LoVo (cell line): ENCODE measurements at places on chromosomes 16 and 17.

GRCh38 chr17:29257756-29258155 lies 11.1 kb downstream of the CRYBA1 start:
- no peak for DNase-seq

- DNase-seq: no peak
These were observed 5.5 kb downstream of the SSTR2 start for GRCh38 chr17:73170324-73170723.

GRCh38 chr17:79987187-79987934 lies 48.3 kb downstream of the TBC1D16 start:
- DNase-seq: peak; percentile 37

DNA sequence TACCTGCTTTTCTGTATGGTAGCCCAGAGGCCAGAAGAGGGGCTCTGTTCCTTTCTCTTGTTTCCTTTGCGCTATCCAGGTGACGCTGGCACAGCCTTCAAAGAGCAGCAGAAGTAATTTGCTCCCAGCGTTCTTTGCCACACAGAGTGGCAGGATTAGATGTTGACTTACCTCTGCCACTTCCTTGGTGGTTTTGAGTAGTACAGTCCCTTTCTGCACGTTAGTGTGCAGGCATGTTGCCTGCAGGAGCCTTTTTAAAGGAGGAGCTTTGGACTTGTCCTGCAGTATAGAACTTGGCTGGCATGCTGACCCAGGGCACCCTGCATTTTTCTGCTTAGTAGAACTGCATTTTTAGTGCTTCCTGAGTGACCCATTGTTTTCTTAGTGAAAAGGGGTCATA lies at the start of gene ABCC11:
ABCC11 (minus strand) TSS at position 229 of the 400 bp plus-strand sequence. CDS start 15,618 bp downstream, outside the sequence.
- no peak for DNase-seq

GRCh38 chr17:8408371-8408770 lies 10.7 kb upstream of the RNF222 start:
- peak; percentile 77 for DNase-seq

DNA sequence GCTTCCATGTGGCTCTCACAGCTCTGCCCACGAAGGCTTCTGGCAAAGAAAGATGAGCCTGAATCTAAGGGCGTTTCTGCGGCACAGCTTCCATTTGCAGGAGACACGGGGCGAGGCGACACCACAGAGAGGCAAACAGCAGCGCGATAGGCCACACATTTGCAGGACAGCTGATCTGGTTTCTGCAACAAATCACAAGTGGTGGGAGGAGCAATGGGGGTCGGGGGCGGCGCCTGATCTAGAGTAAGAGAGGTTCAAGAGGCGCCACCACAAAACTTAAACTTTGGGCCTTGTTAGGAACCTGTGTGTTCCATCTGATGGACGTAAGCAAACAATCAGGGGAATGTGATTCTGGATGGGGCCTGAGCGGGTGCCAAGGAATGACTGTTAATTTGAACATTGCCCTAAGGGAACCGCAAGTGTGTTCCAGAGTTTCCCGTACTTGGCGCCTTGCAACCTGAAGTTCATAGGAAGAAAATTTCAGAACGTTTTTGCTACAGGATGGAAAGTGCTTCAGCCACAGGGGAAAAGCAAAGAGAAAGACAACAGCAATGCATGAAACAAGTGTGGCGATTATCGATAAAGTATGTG lies 18.9 kb upstream of the ENPP7 start:
- DNase-seq: no peak

- DNase-seq: no peak
These were observed 1.3 kb downstream of the DGKE start for GRCh38 chr17:56835264-56835585.

GRCh38 chr17:66647391-66647983 lies 187.4 kb upstream of the CACNG5 start:
- DNase-seq: no peak
